ENCODE measurements at places on chromosomes 16 and 17. TPM values are rescaled to one million over a fixed set of nuclear protein-coding genes. Genes with fewer than 3 reads are reported as not detected.

Gene SLC25A10
- 42.2 TPM for polyA plus RNA-seq

Gene TMED6
- polyA plus RNA-seq = 3.6 TPM

Gene HOXB4
- 5.9 TPM for polyA plus RNA-seq

Gene ANKRD13B
- polyA plus RNA-seq = 8.2 TPM

Gene WNT9B
- not detected for polyA plus RNA-seq

Gene BANP
- 16.2 TPM for polyA plus RNA-seq

Measured in large intestine (tissue), 12 donors.